ENCODE measurements at places on chromosomes 7 and 10. TPM values are rescaled to one million over a fixed set of nuclear protein-coding genes. Genes with fewer than 3 reads are reported as not detected.

The EPHB4 gene
- 189 TPM for total RNA-seq

The C10orf90 gene
- total RNA-seq, result not detected

The WNT2 gene
- 14.5 TPM for total RNA-seq

The PDK4 gene
- total RNA-seq, result not detected

The SFTPA1 gene
- total RNA-seq, result not detected

The NUTM2A gene
- 3.9 TPM for total RNA-seq

The DNAH11 gene
- 2.2 TPM for total RNA-seq

The ADRB1 gene
- not detected for total RNA-seq

The IKZF1 gene
- total RNA-seq, result not detected

The SLC13A1 gene
- not detected for total RNA-seq

The EBF3 gene
- 5.1 TPM for total RNA-seq

The FXYD4 gene
- not detected for total RNA-seq

The HOXA4 gene
- total RNA-seq, result 0.43 TPM

The MAGI2 gene
- total RNA-seq, result 9.5 TPM
